ENCODE measurements at places on chromosomes 5 and 9. TPM values are rescaled to one million over a fixed set of nuclear protein-coding genes. Genes with fewer than 3 reads are reported as not detected.

- H3K4me1 ChIP-seq = peaks cover 11% of the 10 kb centered on the region
- H3K36me3 ChIP-seq = no peaks in the 10 kb centered on the region
- H3K27ac ChIP-seq = no peak overlapping the region
Measured at GRCh38 chr9:97954550-97954989, 16.6 kb upstream of the HEMGN start.

- no peak overlapping the region for H3K27ac ChIP-seq
- no peaks in the 10 kb centered on the region for H3K4me1 ChIP-seq
- no peak for DNase-seq
- H3K4me3 ChIP-seq = no peak overlapping the region
- no peaks in the 10 kb centered on the region for H3K36me3 ChIP-seq
Measured at GRCh38 chr5:164504141-164504772, 998.8 kb downstream of the MAT2B start.

The ADAMTS16 gene
- not detected for total RNA-seq

DNA sequence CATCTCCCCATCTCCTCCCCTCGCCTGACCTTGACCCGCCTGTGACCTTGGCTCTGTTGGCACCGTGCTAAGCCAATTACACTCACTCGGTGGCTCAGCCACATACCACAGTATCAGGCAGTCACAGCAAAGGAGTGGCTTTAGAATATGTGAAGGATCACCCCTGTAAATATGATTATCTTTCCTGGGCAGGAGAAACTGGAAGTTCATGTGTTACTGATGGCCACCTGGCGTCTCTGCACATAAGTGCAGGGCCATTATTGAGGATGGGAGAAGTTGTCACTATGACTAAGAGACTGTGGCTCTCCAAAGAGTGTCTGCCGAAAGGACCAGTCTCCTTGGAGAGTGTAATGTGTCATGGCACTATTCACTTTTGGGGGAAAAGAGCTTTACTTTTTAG, 116.9 kb upstream of the S1PR3 start:
- H3K27ac ChIP-seq = no peak overlapping the region
- H3K4me1 ChIP-seq = no peaks in the 10 kb centered on the region
- peaks cover 3% of the 10 kb centered on the region for H3K27me3 ChIP-seq
- H3K36me3 ChIP-seq = no peaks in the 10 kb centered on the region

- H3K27me3 ChIP-seq = peaks cover 2% of the 10 kb centered on the region
- H3K4me1 ChIP-seq = no peaks in the 10 kb centered on the region
- H3K4me3 ChIP-seq = no peak overlapping the region
- DNase-seq = no peak
- no peak overlapping the region for H3K27ac ChIP-seq
- no peaks in the 10 kb centered on the region for H3K36me3 ChIP-seq
Measured at GRCh38 chr5:78765756-78766411, 117.3 kb upstream of the LHFPL2 start.

DNA sequence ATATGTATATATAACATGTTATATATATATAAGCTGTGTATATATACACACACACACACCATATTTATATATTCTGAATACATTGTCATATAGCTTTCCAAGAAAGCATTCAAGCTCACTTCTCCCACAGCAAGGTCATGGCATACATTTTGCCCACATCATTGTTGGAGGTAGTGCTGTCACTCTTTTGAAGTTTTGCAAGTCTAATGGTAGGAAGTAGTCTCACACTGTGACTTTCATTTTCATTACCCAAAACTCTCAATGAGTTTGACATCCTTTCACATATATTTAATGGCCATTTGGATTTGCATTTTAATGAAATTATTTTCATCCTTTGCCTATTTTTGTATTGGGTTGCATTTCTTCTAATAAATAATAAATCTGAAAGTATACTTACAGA, 59.8 kb upstream of the COX7C start:
- H3K4me1 ChIP-seq = no peaks in the 10 kb centered on the region
- H3K4me3 ChIP-seq = no peak overlapping the region
- H3K27me3 ChIP-seq = no peaks in the 10 kb centered on the region
- no peak for DNase-seq
- no peak overlapping the region for H3K27ac ChIP-seq

DNA sequence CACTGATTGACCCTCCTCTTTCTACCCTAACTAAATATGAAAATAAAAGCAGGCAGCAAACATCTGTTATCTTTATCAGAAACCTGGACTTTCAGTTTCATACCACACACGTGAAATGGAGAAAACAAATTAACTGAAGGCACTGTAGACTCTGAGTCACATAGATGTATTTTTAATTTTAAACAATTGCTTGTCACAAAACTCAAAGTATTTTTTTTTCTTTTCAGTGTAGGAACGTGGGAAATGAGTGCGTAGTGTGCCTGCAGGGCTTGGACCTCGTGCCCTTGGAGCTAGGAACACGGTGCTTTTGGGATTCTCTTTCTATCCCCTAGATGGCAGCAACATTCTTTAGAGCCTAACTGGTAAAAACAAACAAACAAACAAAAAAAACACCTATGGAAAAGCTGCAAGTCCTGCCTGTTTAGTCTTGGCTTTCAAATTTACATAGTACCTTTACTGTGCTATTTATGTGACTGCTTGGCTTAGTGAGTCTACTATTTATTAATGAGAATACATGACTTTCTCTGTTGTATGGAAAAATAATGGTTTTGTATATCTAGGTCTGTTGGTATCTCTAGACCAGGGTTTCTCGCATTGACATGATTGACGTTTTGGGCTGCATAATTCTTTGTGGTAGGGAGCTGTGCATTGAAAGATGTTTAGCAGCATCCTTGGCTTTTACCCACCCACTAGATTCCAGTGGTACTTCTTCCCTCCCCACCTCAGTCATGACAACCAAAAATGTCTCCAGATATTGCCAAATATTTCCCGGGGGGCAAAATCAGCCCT, 16.8 kb upstream of the ACTBL2 start:
- peak overlapping the region; percentile 49 for H3K4me3 ChIP-seq
- peak overlapping the region; percentile 41 for H3K27ac ChIP-seq
- H3K36me3 ChIP-seq = no peaks in the 10 kb centered on the region
